ENCODE measurements at places on chromosomes 12 and 14.
A peak's percentile ranks its signal among the peaks of the same experiment; 100 is the strongest.

DNA sequence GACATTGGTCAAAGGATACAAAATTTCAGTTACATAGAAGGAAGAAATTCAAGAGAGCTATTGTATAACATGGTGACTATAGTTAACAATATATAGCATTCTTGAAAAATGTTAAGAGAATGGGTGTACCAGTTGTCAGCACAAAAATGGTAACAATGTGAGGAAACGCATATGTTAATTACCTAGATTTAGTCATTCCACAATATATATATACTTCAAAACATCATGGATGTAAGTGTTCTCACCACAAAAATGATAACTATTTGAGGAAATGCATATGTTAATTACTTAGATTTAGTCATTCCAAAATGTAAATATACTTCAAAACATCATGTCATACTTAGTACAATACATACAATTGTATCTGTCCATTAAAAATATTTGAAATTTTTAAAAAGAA, 540.4 kb upstream of the MGAT4C start:
- DNase-seq, result no peak

GRCh38 chr12:124097701-124098100, 124.7 kb downstream of the ZNF664 start:
- peak; percentile 15 for DNase-seq

GRCh38 chr12:26612203-26612602, 220.8 kb downstream of the ITPR2 start:
- no peak for DNase-seq

GRCh38 chr14:23299986-23300686, 2.5 kb downstream of the PPP1R3E start:
- no peak for DNase-seq

- no peak for DNase-seq
These were observed 250.3 kb downstream of the SPTSSA start for GRCh38 chr14:34211732-34212131.

DNA sequence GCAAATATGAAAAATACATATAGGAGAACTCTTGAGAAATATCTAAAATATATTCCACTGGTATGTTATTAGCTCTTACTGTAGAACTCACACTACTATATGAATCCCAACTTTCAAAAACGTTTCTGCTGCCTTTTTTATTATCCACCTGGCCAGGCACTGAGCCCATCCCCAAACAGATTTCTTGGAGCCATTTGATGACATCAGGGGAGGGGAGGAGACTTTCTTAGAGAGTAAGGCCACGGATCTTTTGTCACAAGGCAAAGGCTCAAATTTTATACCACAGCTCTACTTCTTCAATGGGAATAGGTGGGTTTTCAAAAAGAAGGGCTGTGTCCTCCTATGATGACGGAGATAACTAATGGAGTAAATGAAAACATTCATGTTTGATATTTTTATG, 83.0 kb downstream of the SLC25A21 start:
- DNase-seq, result no peak

Measured in fibroblast of lung (primary cell).